T follicular helper cell (primary cell): ENCODE measurements at places on chromosomes 5 and 9.

- DNase-seq: no peak
Observed at GRCh38 chr9:94799578-94800264, 73.2 kb downstream of the AOPEP start.

DNA sequence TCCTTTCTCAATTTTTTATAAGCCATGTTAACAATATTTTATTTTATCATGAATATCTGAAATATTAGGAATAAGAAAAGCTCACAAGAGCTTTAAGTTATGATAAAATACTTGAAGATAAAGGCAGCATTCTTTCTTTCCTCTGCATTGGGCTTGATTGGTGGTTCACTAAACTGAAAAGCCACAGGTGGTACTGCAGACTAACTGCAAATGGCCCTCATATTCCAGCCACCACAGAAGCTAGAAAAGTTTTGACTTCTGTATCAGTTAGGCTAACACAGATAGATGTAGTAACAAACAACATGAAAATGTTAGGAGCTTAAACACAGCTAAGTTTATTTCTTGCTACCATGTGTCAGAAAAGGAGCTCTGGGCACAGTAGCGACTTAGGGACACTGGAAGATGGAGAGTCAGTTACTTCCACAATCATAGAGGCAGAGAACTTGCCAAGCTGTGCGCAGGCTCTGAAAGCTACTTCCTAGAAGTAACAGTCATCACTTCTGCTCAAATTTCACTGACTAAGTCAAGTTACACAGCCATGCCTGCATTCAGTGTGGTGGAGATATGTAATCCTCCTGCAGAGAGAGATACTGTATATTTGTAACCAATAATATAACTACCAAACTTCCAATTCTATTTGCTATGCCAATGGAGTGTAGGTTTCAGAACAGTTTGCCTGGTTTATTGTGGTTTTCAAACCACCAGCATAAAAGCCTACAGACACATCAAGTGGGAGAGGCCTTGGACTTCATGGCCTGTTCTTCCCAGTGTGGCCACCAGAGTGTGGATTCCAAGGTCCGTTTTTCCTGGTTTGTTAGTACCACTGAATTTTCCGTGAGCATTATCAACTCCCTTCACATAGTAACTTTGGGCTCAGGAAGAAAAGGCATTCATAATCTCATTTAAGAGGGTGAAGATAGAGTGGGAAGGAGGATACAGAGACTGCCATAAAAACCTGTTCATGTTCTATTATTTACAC, 268.3 kb downstream of the PJA2 start:
- DNase-seq: no peak

GRCh38 chr5:43215073-43215631, 23.1 kb downstream of the NIM1K start:
- DNase-seq: no peak

- peak; percentile 25 for DNase-seq
Observed at GRCh38 chr9:113590991-113591898, 127.7 kb downstream of the RGS3 start.

- DNase-seq: no peak
Observed at GRCh38 chr5:43623048-43623680, 20.2 kb downstream of the NNT start.

DNA sequence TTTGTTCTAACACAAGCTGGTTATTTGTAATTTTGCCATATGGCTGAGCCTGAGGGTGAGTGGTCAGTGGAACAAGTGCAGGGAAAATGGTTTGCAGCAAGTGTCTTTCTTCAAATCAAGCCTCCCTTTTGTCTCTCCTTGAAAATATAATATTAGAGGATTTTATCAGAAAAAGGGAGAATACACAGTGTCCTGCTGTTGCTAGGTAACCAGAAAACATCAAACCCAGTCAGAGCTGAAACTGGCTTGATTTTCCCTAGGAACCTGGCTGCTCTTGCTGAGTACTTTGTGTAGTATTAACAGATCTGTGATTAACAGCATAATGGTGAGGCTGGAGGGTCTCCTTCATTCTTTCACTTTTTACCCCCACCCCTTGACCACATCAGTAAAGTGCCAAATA, 314.0 kb downstream of the ARHGEF28 start:
- no peak for DNase-seq

DNA sequence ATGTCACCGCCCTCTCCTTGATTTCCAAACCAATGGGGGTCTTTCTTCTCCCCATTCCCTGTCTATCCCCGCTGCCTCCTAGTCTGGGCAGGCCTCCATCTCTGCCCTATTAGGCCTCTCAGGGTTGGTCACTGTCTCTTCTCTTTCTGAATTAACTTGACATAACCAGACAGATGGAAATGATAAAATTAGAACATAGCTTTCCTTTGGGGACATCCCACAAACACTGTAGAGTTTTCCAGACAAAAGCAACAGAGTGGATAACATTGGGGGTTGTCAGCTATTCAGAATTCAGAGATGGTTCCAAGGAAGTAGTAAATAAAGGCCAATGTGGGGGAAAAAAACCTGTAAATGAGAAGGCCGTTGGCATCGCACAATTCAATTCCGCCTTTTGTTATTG, 24.7 kb downstream of the LHX6 start:
- no peak for DNase-seq

DNA sequence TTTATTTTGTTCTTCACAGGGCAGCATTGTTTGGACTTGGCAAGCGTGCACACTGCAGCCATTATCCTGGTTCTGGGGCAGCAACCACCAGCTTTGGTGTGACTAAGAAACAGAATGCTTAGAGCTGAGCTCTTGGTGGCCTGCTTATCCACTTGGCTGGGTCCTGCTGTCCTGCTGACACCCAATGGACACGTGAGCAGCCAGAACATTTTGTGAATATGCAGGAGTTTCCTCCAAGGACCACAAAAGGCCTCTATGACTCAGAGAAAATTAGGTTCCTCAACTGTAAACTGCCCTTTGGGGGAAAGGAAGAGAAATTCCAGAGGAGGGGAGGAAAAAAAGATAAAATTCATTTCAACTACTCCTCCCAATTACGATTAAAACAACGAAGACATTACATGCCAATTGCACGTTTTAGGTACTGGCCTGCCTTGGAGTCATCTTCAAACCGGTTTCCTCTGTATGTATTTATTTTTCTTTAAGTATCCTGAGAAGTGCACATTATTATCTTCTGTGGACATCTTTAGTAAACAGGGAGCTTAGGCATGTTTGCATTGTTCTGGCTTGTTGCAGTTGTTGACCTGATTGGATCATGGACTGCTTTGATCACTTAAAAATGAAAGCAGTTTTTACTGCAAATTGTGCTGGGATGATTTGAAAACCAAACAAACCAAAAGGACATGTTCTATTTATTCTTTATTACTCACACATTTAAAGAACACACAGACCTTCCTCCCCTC, 82.3 kb upstream of the TLE4 start:
- no peak for DNase-seq

DNA sequence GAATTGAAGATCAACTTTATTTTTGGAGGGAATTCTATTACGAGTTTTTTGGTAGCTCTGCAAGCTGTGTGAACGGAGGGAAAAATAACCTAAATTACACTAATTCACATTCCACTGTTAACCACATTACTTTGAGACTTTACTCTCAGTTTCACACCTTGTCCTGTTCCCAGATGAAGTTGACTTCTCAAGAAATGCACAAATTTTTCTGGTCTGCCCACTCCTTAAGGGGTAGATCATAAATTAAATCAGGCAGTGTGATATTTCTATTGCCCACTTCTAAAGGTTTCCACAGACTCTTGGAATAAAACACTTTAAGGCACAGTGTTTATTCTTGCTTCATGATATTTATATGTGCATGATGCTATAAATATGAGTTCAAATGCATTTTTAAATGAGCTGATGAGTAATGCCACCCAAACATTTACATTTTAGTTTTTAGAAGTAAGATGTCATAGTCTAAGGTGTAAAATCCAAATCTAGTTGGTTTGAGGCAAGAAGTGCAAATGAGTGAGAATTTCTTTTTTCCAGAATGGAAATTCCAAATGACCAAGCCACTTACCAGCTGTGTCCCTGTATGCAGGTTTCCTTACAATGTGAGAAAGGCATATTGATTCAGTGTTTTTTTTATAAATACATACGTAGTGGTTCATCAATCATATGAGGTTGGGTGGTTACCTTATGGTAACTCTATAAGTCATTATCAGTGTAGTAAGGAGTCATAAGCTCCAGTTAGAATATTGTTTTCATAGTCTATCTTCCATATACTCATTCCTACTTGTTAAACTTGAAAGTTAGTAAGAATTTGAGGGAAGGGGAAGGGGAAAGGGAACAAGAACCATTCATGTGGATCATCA, 437.7 kb upstream of the MEF2C start:
- DNase-seq: no peak

GRCh38 chr5:91151947-91152346, 231.2 kb downstream of the ARRDC3 start:
- DNase-seq: no peak

DNA sequence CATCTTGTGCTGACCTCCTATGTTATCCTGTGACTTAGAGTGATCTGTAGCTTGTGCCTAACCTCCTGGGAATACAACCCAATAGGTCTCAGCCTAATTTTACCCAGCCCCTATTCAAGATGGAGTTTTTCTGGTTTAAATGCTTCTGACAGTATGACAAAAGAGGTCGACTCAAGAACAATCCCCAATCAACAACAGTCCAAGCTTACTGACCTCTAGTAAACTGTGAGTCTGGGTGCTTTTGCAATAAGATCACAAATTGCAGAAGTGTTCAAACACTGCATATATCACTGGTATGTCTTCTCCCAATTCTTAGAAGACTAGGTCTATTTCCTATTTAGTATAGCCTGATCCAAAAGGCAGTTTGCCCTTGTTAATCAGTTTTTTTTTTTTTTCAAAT, 323.5 kb upstream of the PTGER4 start:
- no peak for DNase-seq

DNA sequence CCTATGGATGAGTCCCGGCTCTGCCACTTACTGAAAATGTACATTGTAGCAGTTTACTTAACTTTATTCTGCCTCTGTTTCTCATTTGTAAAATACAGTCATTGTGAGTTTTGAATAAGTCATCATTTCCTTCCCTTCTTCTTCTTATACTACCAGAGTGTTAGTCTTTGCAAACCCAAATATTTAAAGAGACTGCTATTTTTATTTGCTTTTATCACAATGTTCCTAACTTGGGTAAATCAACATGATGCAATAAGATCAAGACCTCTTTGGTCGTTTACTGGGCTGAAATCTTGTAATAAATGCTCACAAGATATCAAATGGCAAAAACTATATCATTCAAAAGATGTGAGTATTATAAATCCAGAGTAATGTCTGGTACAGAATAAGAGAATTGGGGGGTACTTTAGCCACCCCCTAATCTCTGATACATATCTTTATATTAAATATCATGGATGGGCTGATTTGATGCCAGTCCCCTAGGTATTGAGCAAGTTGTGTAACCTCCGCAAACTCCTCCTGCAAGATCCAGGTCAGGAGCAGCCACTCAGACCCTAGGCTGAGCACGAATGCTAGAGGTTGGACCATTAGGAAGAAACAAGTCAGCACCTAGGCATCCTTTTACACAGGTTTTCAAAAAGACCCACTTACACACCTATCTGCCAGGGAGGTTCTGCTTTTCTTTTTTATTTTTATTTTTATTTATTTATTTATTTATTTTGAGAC, 13.3 kb upstream of the GLDC start:
- DNase-seq: no peak

- no peak for DNase-seq
Observed at GRCh38 chr9:93577078-93577974, 942 bp downstream of the PHF2 start.

DNA sequence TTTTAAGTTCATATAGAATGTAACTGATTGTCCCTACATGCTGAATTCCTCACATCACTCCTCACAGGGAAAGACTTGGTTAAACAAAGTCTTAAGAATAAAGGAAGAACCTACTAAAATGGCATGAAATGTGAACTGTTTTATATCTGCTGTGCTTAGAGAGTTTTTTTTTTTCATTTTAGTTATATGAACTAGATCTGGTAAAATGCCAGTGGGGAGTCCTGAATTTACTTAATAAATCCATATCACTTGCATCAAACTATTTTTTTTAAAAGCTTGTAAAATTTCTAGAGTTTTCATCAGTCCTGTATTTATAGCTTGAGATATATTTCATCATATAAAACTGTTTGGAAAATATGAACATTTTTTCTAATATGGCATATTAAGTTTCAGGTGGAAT, 1528.6 kb downstream of the EFNA5 start:
- no peak for DNase-seq

DNA sequence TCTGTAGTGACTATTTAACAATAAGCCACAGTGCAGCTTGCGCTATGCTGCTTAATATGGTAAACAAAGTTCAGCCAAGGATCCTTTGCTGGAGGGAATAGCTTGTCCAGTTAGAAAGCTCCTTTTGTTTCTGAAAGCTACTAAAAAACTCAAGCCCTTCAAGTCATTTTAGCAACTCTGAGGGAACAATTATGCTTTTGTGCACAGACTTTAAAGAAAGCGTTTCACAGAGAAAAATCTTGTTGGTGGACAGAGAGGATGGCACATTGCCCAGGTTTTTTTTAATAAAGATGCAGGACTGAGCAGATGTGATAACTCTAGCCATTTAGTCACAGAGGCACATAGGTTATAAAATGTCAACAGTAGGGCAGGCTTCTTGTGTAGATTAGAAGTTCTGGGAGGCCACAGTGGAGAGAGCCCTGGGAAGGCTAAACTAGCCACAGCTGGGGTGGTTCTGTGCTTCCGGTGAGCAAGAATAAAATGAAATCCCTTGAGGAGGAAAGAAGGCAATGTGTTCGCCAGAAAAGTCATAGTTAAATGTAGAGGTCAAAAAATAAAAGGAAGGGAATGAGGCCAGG, 63.4 kb downstream of the ALDH7A1 start:
- no peak for DNase-seq

DNA sequence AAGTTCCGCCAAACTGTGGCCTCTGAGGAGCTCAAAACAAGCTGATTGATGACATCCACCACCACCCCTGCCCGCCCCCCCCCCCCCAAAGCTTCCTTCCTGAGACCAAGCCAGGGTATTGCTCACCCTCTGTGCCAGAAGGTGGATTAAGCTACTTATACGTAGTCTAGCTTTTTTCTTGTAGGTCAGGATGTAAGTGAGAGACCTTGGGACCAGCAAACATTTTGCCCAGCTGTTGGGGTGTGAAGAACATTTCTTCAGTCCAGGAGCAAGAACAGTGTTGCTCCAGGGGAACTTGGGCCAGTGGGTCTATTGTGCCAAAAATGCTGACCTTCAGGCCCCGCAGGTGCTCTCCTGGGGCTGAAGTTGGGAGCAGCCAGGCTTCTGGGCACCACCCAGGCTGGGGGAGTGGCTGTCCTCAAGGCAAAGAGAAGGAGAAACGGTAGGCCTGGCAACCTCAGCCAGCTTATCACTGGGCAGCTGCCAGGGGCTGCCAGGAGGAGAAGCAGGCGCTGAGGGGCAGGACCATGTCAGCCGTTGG, 18.0 kb downstream of the NEURL1B start:
- DNase-seq: no peak
